ENCODE measurements at places on chromosomes 2 and 18.

- DNase-seq = no peak
These were observed 28.8 kb upstream of the CACNB4 start for GRCh38 chr2:152127628-152128027.

- no peak for DNase-seq
These were observed 345.5 kb downstream of the ERBB4 start for GRCh38 chr2:212193056-212193455.

- DNase-seq = peak; percentile 72
These were observed 1.2 kb downstream of the DLX1 start for GRCh38 chr2:172086241-172087206.

GRCh38 chr2:137747509-137747908, 216.8 kb upstream of the HNMT start:
- no peak for DNase-seq

- DNase-seq = no peak
These were observed 380.2 kb downstream of the LNPK start for GRCh38 chr2:175621821-175622220.

DNA sequence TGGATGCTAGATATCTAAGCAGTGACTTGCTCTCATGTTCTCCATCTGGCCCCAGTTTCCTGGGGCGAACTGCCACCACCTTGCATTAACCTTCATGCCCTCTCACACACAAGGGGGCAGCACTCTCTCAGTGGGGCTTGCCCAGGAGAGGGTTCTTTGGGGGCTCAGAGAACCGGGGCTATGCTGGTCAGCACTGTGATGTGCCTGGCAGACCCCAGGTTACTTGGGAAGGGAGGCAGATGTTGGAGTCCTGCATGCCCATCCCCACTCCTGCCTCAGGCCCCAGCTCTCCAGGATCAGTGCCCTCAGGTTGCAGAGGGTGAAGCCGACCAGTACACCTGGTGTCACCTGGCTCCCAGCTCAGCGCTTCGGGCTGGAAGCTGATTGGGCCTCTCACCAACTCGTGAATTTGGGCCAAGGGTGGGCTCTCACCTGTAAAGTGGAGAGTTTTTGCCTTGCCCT, 396.2 kb upstream of the HS6ST1 start:
- DNase-seq = no peak

DNA sequence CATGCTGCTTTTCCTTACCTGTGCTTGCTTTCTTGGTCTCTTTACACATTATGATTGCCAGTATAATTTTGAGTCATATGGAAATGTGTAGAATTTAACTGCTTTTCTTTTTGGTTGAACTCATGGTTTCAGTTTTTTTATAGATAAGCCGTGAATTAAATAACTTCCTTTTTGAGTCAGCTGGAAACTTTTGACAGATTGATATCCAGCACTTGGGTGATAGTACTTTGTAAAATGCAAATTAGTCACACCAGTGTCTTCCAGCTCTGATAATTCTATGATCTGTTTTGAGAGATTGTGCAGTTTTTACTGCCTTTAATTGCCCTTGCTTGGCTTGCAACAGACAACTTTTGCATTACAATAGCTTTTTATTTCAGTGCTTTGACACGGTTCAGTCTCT, 86.4 kb downstream of the NCOA1 start:
- DNase-seq = no peak

DNA sequence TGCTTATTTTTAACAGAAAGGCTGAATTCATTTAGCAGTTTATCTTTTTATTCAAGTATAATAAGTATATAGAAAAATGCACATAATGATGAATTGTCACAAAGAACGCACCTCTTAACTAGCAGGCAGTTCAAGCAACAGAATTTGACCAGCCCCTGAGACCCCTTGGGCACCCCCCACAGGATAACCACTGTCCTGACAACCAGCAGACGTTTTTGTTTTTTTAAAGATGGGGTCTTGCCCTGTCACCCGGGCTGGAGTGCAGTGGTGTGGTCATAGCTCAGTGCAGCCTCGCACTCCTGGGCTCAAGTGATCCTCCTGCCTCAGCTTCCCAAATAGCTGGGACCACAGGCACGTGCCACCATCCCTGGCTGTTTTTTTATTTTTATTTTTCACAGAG, 14.0 kb downstream of the PRELID3A start:
- DNase-seq = no peak
